ENCODE measurements at places on chromosomes 16 and 17.

GRCh38 chr16:73149334-73149733 lies 101.4 kb upstream of the ZFHX3 start:
- DNase-seq, result no peak

DNA sequence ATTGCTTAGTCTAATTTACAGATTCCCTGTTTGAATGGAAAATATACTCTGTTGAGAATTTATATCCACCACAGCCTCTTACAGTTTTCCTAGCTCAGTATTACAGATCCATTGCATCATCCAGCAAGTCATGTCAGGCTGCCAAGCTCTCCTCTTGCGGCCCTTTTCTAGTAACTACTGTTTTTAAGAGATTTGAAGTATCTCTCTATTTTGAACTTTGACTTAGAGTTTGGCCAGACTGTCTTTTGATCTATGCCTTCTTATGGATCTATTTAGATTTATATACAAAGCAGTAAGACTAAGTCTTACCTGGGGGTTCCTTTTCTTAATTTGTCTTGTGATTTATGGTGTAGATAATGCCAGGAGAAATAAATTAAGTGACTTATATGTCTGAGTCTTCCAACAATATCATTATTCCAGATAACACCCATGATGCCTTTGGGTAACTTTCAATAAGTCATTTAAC lies 53.1 kb upstream of the ABCC11 start:
- DNase-seq, result peak; percentile 35

- no peak for DNase-seq
Observed at GRCh38 chr17:44935116-44935515, 12.5 kb downstream of the KIF18B start.

DNA sequence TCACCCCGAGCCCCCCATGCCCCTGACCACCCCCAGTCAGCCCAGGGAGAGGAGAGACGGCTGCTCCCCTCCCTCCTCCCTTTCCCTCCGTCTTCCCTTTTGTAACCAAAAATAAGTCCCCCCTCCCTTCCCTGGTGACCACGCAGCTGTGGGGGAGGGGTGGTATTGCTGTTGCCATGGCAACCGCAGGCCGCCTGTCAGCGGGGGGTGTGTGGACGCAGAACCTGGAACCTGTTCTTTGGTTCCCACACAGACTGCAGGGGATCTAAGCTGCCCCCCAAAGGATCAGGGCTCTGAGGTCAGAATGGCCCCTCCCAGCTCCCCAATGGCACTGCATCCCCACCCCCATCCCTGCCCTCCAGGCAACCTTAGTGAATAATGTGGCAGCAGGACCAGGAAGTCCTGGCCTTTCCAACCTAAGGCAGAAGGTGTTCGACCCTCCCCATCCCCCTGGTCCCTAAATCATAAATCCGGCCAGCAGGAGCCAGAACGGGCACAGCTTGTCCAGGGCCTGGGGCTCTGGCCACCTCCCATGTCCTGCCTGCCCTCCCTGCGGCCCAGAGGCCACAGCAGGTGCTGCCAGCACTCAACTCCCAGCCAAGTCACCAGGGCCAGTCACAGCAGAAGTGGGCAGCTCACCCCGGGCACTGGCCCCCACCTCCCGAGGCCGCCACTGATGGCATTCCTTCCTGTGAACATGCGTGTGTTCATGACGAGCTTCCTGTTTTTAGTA lies 12.0 kb downstream of the CA4 start:
- no peak for DNase-seq

- DNase-seq, result no peak
Observed at GRCh38 chr17:64261417-64262145, 1.5 kb downstream of the TEX2 start.

DNA sequence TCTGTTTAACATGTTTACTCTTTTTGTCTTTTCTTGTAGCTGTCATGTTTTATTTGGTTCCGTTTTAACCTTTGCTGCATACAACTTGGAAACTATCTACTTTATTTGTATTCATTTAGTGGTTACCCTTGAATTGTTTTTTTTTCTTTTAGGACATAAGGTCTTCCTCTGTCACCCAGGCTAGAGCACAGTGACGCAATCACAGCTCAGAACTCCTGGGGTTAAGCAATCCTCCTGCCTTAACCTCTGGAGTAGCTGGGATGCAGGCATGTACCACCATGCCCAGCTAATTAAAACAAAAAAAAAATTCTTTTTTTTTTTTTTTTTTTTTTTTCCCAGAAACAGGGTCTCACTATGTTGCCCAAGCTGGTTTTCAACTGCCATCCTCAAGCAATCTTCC lies 29.8 kb upstream of the USP43 start:
- DNase-seq, result no peak

All from forelimb muscle (tissue), 1 donor.